Foreskin keratinocyte (primary cell): ENCODE measurements at places on chromosomes 12 and 14. TPM values are rescaled to one million over a fixed set of nuclear protein-coding genes. Genes with fewer than 3 reads are reported as not detected.

The GALNT16 gene
- total RNA-seq, result not detected in 2 replicates

The PWP1 gene
- 72.8 and 79.7 TPM in 2 replicates for total RNA-seq

The EXOC3L4 gene
- total RNA-seq, result not detected in 2 replicates

The CLEC4C gene
- not detected in 2 replicates for total RNA-seq

The SERPINA9 gene
- not detected in 2 replicates for total RNA-seq

The CD163 gene
- total RNA-seq, result 0.04 TPM in 1 of 2 replicates, not detected in the other

The MIPOL1 gene
- 9.3 and 10.2 TPM in 2 replicates for total RNA-seq

The DLST gene
- total RNA-seq, result 83.2 and 84.3 TPM in 2 replicates

The PPP4R4 gene
- total RNA-seq, result 4.4 and 6.7 TPM in 2 replicates

The PRIMA1 gene
- total RNA-seq, result not detected in 2 replicates

The GLIPR1L1 gene
- total RNA-seq, result not detected in 2 replicates

The MAP1LC3B2 gene
- 0.54 and 1.1 TPM in 2 replicates for total RNA-seq

The RHEBL1 gene
- 4.8 and 5.9 TPM in 2 replicates for total RNA-seq

The MYO1H gene
- not detected in 2 replicates for total RNA-seq

The FGF23 gene
- not detected in 2 replicates for total RNA-seq

The SRGAP1 gene
- 14.7 and 14.8 TPM in 2 replicates for total RNA-seq

The GYS2 gene
- not detected in 2 replicates for total RNA-seq

The LTBP2 gene
- total RNA-seq, result 78.2 and 131 TPM in 2 replicates

The GOLT1B gene
- total RNA-seq, result 33.9 and 41.9 TPM in 2 replicates

The SLC39A2 gene
- not detected in 2 replicates for total RNA-seq

The CCDC175 gene
- not detected in 2 replicates for total RNA-seq

The TUNAR gene
- not detected in 2 replicates for total RNA-seq

The AICDA gene
- not detected in 2 replicates for total RNA-seq

The PRB2 gene
- not detected in 2 replicates for total RNA-seq

The NOVA1 gene
- total RNA-seq, result 0.03 and 0.28 TPM in 2 replicates

The GPRC5D gene
- total RNA-seq, result not detected in 2 replicates

The IAPP gene
- not detected in 2 replicates for total RNA-seq
